ENCODE measurements at places on chromosomes 6 and 20.

DNA sequence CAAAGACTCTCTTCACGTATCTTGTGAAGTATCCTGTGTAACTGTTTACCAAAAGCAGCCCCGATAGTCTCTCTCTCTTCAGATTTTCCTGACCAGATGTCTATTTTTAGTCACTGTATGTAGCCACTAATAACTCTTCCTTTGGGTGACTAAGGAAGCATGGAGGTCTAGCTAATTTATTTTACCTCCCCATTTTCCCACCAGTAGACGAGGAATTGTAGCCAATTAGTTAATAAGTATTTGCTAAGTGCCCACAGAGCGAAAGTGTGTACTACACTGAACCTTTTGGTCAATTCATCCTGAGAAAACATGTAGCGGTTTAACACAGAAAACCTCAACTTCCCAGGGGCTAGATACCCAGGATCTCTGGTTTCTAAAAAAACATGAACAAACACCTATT is 180.6 kb downstream of the TBX18 start:
- DNase-seq: no peak

- DNase-seq: no peak
These were observed 6.7 kb upstream of the CST9 start for GRCh38 chr20:23612396-23612795.

DNA sequence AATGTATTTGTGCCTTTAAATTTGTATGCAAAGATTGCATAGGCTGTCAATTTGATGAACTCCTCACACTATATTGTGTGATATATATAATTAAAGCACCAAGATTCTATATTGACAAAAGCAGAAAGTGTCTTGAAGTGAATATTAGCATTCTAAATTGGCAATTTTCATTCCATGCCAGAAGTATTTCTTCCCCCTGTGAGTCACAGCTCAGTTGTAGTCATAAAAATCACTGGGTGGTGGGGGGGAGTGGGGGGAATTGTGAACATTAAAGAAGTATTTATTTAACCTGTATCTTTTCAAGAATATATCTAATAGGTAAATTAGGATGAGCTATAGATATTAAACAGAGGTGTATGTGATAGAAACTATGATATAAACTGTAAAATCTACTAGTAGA is 3.1 kb upstream of the ARMC2 start:
- no peak for DNase-seq

DNA sequence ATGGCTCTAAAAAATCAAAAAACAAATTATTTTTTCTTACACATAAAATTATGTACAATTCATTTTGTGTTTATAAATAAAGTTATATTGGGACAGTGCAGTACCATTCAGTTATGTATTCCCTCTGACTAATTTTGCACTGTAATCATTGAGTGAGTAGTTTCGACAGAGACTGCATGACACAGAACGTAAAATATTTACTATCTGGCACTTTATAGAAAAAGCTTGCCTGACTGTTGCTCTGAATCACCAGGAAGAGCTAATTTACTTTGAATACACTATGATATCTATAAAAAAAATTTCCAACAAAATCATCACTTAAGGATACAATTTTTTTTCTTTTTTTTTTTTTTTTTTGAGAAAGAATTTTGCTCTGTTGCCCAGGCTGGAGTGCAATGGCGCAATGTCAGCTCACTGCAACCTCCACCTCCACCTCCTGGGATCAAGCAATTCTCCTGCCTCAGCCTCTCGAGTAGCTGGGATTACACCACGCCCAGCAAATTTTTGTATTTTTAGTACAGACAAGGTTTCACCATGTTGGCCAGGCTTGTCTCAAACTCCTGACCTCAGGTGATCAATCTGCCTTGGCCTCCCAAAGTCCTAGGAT is 11.0 kb upstream of the KHDC1L start:
- DNase-seq: peak; percentile 94

- no peak for DNase-seq
These were observed 10.6 kb downstream of the TOX2 start for GRCh38 chr20:43925215-43925614.

GRCh38 chr20:51022803-51023616 is at the start of gene KCNG1:
KCNG1 (minus strand) TSS chr20:51023107; CDS start chr20:51010338, 12,769 bp downstream.
- peak; percentile 52 for DNase-seq

DNA sequence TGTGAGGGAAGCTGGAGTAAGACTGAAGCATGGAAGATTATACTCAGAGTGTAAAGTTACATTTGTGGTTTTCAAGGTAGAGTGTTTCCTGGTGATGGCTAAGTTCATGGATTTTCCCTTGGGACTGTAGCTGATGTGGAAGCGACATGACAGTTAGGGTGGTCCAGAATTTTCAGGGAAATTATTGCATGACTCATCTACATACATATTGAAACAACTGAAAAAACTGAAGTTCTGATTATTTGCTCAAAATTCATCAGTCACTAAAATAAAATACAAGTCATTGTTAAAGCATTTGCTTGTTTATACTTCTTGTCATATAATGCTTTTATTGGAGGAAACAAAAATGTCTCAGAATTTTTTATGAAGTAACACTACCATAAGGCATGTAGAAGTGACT is 700.0 kb downstream of the RFPL4B start:
- peak; percentile 62 for DNase-seq

DNA sequence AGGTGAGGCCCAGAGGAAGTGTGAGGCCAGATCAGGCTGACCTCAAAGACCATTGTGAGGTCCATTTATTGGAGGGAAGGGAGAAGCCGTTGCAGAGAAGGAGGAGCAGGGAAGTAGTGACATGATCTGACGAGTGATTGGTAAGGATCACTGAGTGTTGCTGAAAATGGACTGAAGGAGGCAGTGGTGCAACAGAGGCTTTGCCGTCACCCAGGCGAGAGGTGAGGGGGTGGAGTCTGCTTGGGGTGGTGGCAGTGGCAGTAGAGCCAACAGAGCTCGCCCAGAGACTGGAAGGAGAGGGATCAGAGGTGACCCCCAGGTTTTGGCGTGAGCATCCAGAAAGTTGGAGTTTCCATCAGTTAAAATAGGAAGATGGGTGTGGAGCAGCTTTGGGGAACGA is 67.9 kb upstream of the CLDN20 start:
- no peak for DNase-seq

GRCh38 chr6:108169464-108170331 is 3.9 kb downstream of the NR2E1 start:
- no peak for DNase-seq

GRCh38 chr20:9829835-9830234 is 9.0 kb downstream of the PAK5 start:
- no peak for DNase-seq

DNA sequence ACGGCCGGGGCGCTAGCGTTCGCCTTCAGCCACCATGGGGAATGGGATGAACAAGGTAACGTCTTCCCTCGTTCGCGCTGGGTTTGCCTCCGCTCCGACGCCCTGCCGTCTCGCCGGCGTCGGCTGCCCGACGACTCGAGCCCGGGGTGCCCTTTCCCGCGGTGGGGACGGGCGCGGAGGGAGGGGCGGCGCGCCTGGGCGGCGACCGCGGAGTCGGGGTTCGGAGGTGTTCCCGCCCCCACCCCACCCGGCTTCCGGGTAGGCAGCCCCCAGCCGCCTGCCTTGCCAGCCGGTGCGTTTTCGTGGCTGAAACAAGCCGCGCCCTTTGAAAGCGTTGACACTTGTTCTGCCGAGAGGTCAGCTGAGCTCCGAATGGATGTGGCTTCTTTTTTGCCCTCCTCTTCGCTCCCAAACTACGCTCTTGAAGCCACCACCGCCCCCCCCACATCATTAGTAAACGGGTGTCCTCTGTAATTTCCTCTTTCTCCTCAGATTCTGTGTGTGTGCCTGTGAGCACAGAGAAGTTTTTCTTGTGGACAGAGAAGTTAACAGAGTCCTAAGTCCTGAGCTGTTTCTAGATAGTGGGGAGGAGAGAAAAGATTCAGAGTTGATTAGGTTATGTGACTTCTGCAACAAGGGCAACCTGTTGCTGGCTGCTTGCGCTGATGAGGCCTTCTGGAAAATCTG is 362 bp downstream of the DUSP22 start:
- DNase-seq: peak; percentile 46

DNA sequence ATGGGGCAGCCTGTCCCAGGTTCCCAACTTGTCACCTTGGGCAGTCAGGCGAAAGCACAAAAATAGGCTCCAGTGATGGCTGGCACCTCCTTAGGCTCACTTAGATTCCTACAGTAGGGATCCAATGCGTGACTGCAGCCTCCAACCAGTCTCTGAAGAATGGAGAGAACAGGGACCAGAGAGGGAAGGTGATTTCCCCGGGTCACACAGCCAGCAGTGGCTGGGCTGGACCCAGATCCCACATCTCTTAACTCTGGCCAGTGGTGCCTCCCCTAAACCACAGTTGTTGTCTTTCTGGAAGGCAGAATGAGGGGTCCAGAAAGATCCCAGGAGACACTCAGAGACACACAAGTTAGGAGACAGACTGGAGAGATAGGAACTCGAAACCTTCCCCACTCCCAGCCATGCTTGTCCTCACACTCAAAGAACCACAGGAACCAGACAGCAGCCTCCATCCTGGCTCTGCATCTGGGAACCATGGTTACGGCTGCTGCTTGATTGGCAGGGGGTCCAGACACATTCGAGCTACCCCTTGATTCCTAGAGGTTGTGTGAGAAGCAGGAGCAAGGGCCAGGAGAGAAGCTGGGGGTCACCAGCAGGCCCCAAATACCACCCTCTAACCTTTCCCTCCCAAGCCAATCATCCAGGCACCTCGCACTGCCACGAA is 33.1 kb upstream of the SIRPA start:
- DNase-seq: no peak

DNA sequence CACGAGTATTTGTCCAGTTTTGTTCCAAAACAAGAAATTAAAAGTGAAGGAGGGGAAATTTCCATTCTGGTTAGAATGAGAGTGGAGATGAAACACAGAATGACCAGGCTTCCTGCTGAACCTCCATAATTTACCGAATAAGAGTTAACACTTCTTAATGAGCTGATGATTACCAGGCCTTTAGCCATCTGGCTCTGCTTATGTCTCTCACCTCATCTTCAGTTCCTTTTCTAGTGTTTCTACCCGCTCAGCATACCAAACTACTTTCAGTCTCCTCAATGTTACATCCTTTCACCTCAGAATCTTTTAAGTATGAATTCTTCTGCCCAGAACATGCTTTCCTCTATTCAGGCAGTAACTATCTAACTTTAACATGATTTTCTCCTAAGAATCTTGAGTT is 209.0 kb upstream of the RSPO3 start:
- DNase-seq: no peak

DNA sequence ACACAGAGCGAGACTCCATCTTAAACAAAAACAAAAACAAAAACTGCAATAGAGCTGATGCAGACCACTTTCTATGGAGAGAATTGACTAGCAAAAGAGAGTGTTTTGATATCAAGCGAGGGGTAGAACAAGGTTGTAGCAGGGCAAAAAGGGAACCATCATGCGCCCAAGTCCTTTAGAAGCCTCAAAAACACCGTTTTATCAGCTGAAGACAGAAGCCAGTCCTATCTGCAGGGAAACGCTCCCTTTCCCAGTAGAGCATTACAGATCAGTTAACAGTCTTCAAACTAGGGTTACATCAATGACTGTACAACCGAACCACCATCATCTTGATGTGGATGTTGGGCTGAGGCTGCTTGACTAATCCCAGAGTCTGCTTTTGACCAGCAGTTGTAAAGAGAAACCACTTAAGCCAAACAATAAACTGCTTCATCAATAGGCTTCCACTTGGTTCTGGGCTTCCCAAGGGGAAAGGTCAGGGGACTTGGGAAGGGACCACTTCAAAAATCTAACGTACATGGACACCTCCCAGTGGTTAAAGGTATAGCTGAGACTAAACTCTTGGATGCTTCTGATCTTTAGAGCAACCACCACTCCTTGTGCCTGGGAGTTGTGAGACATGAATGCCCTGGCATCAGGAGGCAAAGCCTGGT is 59.6 kb upstream of the SPDEF start:
- no peak for DNase-seq

DNA sequence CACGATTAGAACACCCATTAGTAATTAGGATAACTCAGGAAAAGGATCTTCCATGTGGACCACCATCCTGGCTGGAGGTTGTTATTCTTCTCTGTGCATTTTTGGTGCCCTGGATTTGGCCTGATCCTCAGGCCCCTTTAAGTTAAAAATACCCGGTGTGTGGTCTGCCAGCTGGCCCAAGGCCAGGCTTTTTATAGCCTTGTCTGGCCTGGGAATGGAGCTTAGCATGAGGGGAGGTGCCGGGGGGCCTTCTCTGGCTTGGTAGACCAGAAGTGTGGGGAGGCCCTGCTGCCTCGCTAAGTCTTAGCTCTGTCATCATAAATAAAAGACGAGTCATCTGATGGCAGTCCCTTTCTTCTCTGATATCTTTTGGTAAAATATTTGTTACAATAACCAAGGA is 71.4 kb downstream of the ARID1B start:
- peak; percentile 61 for DNase-seq

- DNase-seq: no peak
These were observed 60.5 kb downstream of the RSPH3 start for GRCh38 chr6:158939255-158940159.

DNA sequence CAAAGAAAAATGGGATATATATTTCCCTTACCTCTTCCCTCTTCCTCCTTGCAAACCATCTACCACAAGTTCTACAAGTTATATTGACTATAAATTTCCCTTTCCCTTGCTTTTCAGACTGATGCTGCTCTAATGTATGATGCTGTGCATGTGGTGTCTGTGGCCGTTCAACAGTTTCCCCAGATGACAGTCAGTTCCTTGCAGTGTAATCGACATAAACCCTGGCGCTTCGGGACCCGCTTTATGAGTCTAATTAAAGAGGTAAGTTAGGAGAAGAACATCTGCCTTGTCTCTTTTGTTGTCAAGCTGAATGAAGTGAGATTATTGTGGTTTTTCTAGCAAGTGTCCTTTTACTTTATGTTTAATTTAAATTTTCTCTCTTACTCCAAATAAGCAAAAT is 406.0 kb downstream of the GRIK2 start:
- no peak for DNase-seq

- peak; percentile 94 for DNase-seq
These were observed 97.6 kb downstream of the FIG4 start for GRCh38 chr6:109788687-109789086.

- DNase-seq: peak; percentile 73
These were observed 86.7 kb upstream of the STMND1 start for GRCh38 chr6:17015144-17015543.

All from fibroblast of the aortic adventitia (primary cell).